ENCODE measurements at places on chromosomes 5 and 9. TPM values are rescaled to one million over a fixed set of nuclear protein-coding genes. Genes with fewer than 3 reads are reported as not detected.

DNA sequence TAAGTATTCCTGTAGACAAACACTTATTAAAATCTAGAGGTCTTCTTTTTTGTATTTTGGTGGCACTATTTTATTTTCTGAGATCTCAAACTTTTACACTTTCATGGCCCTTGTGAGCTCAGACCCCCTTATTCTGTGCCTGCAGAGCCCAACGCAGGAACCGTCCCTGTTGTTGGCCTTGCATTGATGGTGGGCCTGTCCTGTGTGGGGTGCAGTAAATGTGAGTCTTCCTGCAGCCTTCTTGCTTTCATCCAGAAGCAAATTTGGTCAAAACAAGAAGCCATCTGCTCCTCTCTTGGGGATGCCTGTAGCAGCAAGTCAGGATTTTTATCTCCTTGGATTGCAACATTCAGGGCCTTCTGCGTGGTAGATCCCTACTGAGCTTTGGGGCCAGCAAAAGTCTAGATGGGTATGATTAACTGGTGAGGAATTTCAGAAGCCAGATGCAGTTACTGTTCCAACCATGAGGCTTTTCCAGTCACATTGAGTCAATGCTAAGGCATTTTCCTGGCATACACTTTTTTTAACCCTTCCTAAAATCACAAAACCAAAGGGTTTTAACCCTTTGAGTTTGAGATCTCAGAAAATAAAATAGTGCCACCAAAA, 31.7 kb downstream of the BASP1 start:
- DNase-seq, result no peak
- no peak overlapping the region for H3K27ac ChIP-seq
- H3K36me3 ChIP-seq, result no peaks in the 10 kb centered on the region

DNA sequence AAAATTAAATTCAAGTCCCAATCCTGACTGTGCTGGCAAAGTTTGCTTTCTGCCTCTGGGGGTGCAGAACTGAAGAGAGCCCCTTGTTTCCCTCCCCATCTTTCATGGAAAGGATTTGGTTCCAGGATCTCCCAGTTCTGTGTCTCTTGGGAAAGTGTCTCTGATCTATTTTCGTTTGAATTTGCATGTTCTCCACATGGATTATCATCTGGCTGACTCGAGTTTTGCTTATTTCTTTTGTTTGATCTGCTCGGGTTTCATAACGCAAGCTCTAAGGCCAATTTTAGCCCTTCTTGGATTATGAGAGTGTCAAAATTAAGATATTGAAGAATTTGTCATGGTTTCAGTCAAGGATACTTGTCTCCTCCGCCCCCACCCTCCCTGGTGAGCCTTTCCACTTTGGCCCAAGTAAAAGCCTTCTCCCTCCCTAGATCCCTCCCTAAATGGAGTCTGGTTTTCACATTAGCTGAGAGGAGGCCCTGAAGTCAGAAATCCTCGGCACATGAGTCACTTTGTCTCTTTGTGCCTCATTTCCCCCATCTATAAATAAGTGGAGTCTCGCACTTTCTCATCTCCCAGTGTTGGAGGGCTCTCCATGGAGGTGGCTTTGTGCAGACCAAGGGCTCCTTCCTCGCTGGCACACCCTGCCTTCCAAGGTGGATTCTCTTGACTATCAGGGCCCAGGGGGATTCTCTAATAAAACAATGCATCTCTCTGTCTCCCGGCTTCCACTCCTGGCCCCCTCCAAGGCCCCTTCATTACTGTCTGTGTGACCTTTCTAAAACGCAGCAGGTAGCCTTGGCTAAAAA, 17.3 kb downstream of the ADRB2 start:
- no peak overlapping the region for H3K4me3 ChIP-seq
- no peak for DNase-seq
- H3K27ac ChIP-seq, result no peak overlapping the region
- H3K27me3 ChIP-seq, result peaks cover 4% of the 10 kb centered on the region
- H3K4me1 ChIP-seq, result no peaks in the 10 kb centered on the region

GRCh38 chr9:116604251-116604650, 82.9 kb upstream of the TRIM32 start:
- H3K4me1 ChIP-seq, result no peaks in the 10 kb centered on the region
- H3K27me3 ChIP-seq, result no peaks in the 10 kb centered on the region
- peaks cover 2% of the 10 kb centered on the region for H3K36me3 ChIP-seq
- no peak overlapping the region for H3K4me3 ChIP-seq

DNA sequence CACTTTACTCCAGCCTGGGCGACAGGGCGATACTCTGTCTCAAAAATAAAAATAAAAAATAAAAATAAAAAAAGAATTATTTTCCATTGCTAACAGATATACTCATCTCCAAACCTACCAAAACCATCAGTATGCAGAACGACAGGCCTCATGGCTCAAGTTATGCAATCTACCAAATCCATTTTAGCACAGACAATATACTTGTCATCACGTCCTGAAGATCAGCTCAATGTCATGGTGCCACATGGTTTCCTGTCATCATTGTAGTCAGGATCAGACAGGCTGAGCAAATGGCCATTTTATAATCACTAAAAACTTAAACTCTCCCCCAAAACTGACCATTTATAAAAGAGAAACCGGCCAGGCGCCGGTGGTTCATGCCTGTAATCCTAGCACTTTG, 69.1 kb downstream of the HABP4 start:
- no peaks in the 10 kb centered on the region for H3K27me3 ChIP-seq
- no peaks in the 10 kb centered on the region for H3K4me1 ChIP-seq
- no peak for DNase-seq
- no peak overlapping the region for H3K4me3 ChIP-seq

DNA sequence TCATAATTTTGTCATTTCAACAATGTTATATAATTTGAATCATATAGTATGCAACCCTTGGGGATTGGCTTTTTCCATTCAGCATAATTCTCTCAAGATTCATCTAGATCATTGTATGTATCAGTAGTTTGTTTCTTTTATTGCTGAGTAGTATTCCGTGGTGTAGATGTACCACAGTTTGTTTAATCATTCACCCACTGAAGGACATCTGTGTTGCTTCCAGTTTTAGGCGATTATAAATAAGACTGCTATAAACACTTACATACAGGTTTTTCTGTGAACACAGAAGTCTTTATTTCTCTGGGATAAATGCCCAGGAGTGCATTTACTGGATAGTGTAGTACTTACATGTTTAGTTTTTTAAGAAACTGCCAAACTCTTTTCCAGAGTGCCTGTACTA, 374.1 kb downstream of the DEPDC1B start:
- no peak overlapping the region for H3K27ac ChIP-seq
- H3K4me1 ChIP-seq, result no peaks in the 10 kb centered on the region
- no peaks in the 10 kb centered on the region for H3K27me3 ChIP-seq
- no peak for DNase-seq
- H3K4me3 ChIP-seq, result no peak overlapping the region

GRCh38 chr9:90515510-90515909, 127.1 kb downstream of the DIRAS2 start:
- no peaks in the 10 kb centered on the region for H3K36me3 ChIP-seq
- H3K4me1 ChIP-seq, result no peaks in the 10 kb centered on the region
- H3K4me3 ChIP-seq, result no peak overlapping the region
- no peak overlapping the region for H3K27ac ChIP-seq

DNA sequence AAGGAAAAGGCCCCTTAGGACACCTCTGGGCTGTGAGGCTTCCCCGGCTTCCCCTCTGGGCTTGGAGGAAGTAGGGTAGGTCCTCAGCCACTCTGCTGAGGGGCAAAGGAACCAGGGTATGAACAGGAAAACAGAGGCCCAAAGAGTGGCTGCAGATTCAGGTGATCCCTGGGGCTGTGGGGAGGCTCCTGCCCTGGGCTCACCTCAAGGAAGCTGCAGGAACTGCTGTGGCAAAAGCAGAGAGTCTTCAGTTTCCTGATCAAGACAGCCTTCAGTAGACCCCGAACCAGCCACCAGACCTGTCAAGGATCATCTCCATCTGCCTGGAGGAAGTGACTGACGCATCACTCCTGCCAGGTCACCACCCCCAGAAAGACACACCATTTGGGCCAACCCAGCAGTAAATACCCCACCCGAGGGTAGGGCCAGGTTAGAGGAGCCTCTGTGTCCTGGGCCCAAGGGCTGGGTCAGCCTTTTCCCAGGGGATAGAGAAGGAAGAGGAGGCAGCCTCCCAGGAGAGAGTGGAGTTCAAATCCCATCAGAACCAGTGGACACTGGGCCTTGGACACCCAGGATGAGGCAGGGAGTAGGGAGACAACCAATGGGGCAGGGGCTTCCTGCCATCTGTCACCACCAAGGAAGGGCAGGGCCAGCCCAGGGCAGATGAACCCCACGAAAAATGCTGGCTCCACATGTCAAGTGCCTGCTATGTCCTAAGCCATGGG, 5.8 kb upstream of the ST6GALNAC6 start:
- H3K4me1 ChIP-seq, result no peaks in the 10 kb centered on the region
- H3K4me3 ChIP-seq, result no peak overlapping the region
- H3K36me3 ChIP-seq, result no peaks in the 10 kb centered on the region
- H3K27ac ChIP-seq, result peak overlapping the region; percentile 33
- H3K27me3 ChIP-seq, result peaks cover 3% of the 10 kb centered on the region
- DNase-seq, result no peak

GRCh38 chr5:166050531-166050930, 2240.9 kb upstream of the WWC1 start:
- H3K36me3 ChIP-seq, result no peaks in the 10 kb centered on the region
- no peak overlapping the region for H3K4me3 ChIP-seq
- H3K27ac ChIP-seq, result no peak overlapping the region
- H3K4me1 ChIP-seq, result no peaks in the 10 kb centered on the region
- no peak for DNase-seq

- peak overlapping the region; percentile 81 for H3K27ac ChIP-seq
- H3K4me3 ChIP-seq, result no peak overlapping the region
- DNase-seq, result no peak
- no peaks in the 10 kb centered on the region for H3K36me3 ChIP-seq
These were observed 66.9 kb upstream of the PLPP1 start for GRCh38 chr5:55601628-55602027.

GRCh38 chr5:111511831-111512374, 432 bp downstream of the STARD4 start:
- peaks cover 11% of the 10 kb centered on the region for H3K4me1 ChIP-seq
- H3K36me3 ChIP-seq, result no peaks in the 10 kb centered on the region
- no peak for DNase-seq
- peak overlapping the region; percentile 77 for H3K4me3 ChIP-seq
- H3K27me3 ChIP-seq, result no peaks in the 10 kb centered on the region
- peak overlapping the region; percentile 98 for H3K27ac ChIP-seq

DNA sequence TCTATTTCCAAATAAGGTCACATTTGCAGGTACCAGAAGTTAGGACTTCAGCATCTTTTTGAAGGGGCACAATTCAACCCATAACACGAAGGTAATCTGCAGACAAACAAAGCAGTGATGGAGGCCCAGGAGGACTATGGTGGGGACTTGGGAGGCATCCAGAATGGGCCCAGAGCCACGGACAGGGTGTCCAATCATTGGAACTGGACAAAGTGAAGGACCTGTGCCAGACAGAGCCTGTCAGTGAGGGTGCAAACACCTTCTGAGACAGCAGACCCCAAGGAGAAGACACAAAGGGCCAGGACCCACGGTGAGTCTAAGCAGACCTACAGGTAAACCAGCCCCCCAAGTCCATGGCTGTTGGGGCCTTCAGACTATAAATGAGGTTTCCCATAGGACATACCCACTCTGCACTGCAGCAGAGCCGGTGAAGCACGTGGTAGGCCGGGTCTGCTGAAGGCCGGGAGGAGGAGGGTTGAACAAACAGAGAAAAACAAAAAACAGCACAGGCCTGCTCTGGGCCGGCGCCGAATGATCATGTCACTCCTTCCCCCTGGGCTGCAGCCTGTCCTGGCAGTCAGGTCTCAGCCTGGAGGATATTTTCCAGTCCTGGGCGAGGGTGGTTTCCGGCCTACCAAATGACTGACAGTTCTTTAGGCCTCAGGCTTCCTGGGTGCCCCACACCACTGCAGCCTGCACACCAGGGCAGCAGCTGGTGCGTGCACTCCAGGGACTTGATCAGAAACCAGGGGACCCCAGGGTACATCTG, 84.4 kb downstream of the COL23A1 start:
- H3K27me3 ChIP-seq, result no peaks in the 10 kb centered on the region
- no peaks in the 10 kb centered on the region for H3K36me3 ChIP-seq
- H3K4me1 ChIP-seq, result no peaks in the 10 kb centered on the region
- H3K4me3 ChIP-seq, result no peak overlapping the region

GRCh38 chr5:95949810-95950209, 11.8 kb downstream of the ELL2 start:
- no peaks in the 10 kb centered on the region for H3K36me3 ChIP-seq
- H3K27me3 ChIP-seq, result no peaks in the 10 kb centered on the region
- H3K4me3 ChIP-seq, result no peak overlapping the region
- H3K4me1 ChIP-seq, result no peaks in the 10 kb centered on the region
- no peak for DNase-seq

DNA sequence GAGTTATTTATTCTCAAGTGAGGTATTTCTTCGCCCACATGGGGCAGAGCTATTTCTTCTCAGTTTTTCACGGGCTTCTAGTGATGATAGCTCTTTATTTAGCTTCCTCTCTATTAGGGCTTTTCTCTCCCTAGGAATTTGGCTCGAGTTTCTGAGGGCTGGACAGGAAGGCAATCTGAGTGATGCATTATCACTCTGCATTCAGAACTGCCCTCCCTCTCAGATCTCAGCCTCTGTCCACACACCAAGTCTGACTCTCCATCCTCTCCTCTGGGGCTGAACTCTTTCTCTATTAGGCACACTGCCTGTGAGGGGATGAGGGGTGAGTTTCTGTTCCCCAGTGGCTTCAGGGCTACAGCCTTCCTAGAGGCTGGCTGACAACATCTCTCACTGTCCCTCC, 14.9 kb upstream of the SCAMP1 start:
- H3K27me3 ChIP-seq, result no peaks in the 10 kb centered on the region
- H3K4me1 ChIP-seq, result no peaks in the 10 kb centered on the region
- H3K27ac ChIP-seq, result no peak overlapping the region

- no peaks in the 10 kb centered on the region for H3K4me1 ChIP-seq
- H3K27ac ChIP-seq, result no peak overlapping the region
- H3K4me3 ChIP-seq, result no peak overlapping the region
- no peak for DNase-seq
- no peaks in the 10 kb centered on the region for H3K27me3 ChIP-seq
These were observed 694.1 kb upstream of the CDH6 start for GRCh38 chr5:30499402-30499801.

The KIF24 gene
- polyA plus RNA-seq, result 2.0 TPM

The PFN3 gene
- not detected for polyA plus RNA-seq

The PCDHGA3 gene
- 0.96 TPM for polyA plus RNA-seq

The GPSM1 gene
- polyA plus RNA-seq, result 39.9 TPM

The IFNA2 gene
- not detected for polyA plus RNA-seq

The CDC20B gene
- polyA plus RNA-seq, result 0.15 TPM

The SPAAR gene
- 0.84 TPM for polyA plus RNA-seq

The OCLN gene
- 85.5 TPM for polyA plus RNA-seq

The NOL6 gene
- 22.2 TPM for polyA plus RNA-seq

The RNF44 gene
- 56.3 TPM for polyA plus RNA-seq

The COL27A1 gene
- 117 TPM for polyA plus RNA-seq

The SYK gene
- polyA plus RNA-seq, result 27.3 TPM

The HRH2 gene
- 2.1 TPM for polyA plus RNA-seq

The PAEP gene
- 0.09 TPM for polyA plus RNA-seq

The SPRY4 gene
- polyA plus RNA-seq, result 41.7 TPM
